ENCODE measurements at places on chromosomes 3 and 15.

GRCh38 chr3:127848131-127849129 lies 26.1 kb upstream of the MGLL start:
- no peak for DNase-seq

- DNase-seq, result no peak
These were observed 1.7 kb downstream of the ARPIN start for GRCh38 chr15:89910891-89911626.

GRCh38 chr3:183159333-183159732 lies 3.2 kb downstream of the LAMP3 start:
- no peak for DNase-seq

DNA sequence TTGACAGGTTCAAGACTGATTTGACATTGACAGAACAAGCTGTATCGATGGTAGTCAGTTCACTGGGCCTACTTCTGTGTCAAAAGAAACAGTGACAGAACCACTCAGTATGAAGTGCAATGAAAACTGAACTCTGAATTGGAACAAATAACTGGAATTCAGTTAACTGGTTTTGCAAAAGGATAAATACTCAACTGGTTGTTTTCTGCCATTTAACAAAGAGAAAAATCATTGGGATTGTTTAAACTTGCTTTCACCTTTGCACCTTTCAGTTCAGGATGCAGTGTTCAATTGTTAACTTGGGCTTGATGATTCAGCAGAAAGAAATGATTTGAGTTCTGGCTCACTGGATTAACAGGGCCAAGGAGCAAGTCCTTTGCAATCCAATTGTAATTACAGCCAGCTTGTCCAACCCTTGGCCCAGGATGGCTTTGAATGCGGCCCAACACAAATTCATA lies 4.9 kb downstream of the BTD start:
- DNase-seq, result no peak

DNA sequence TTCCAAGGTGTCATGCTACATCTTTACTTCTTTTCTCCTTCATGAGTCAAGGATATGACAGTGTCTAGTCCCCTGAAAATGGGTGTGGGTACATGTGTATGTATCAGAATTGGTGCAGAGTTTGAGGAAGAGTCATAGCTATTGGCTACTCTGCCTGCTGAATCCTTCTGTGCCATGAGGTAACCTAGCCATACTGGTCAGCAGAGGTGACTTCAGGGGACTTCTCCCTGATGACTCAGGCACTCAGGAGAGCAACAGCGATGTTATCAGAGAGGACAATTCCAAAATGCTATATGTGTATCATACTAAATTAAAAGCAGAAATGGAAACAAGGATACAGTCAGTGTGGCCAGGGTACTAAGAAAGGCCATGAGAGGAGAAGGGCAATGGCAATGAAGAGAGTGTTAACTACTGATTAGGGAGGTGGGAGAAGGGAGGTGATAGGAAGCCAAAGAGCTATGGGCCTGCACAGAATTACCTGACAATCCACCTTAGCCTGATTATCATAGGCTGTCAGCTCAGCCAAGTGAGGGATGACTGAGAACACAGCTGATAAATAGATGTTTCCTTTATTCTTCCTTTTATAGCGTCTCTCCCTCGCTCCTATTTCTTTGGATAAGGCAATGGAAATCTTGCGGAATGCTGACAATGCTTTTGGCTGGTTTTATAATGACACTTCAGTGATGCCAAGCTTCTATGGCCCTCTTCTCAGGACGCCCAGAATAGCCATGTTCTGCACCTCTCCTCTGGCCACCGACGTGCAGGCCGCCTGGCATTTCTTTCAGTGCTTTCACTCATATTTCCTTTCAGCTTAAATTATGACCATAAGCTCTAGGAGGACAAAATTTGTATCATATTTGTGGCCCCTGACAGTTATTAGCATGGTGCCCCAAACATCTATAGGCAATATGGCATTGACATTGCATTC lies 90.6 kb downstream of the FGF12 start:
- no peak for DNase-seq

DNA sequence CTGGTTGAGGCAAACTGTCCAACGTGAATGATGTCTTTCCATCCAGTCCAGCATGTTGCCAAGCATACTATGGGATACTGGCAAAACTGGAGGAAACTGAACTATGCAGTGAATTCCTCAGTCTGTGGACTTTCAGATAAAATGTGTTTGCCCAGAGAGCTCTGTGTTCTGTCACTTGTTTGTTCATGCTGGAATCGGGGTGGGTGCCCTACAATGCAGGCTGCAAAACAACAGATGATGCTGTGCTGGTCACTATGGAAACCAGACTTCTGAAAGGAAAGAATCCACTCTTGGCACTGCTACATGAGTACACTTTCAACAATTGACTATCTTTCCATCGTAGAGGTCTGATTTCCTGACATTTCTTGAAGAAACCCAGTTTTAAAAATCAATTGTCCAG lies 272.5 kb upstream of the ARHGEF26 start:
- no peak for DNase-seq

GRCh38 chr3:188401244-188401993 lies 247.5 kb downstream of the LPP start:
- DNase-seq, result no peak

DNA sequence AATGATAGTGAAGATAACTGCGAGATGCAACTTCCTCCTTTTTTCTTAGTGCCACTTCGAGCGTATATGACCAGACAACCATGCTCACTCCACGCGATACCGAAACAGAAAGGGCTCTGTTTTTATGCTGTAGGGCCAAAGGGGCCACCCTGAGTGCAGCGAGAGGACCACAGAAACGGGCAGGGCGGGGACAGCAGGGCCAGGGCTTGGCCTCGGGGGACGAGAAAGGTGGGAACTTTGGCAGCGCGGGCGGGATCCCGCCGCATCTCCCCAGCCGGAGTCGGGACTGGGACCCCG lies 483 bp downstream of the VPS13C start:
- DNase-seq, result no peak

DNA sequence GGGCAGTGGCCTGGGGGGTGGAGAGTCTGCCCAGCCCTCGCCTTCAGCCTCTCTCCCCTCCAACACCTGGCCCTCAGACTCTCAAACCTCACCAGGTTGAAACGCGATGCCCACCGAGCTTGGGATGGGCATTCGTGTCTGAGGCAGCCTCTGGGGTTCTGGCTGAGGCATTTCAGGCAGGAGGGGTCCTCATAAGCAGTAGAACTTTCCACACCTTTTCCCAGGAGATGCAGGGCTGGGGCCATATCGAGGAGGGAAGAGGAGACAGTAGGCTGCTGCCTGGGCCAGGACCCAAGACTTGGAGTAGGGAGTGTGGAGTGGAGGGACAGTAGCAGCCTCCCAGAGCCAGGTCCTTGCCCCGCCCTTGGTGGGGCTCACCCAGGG lies 24.6 kb downstream of the ACAA1 start:
- no peak for DNase-seq

- DNase-seq, result no peak
These were observed 130.1 kb upstream of the BHLHE40 start for GRCh38 chr3:4849136-4849535.

GRCh38 chr15:50425219-50425618 lies 1.0 kb downstream of the USP8 start:
- DNase-seq, result no peak

DNA sequence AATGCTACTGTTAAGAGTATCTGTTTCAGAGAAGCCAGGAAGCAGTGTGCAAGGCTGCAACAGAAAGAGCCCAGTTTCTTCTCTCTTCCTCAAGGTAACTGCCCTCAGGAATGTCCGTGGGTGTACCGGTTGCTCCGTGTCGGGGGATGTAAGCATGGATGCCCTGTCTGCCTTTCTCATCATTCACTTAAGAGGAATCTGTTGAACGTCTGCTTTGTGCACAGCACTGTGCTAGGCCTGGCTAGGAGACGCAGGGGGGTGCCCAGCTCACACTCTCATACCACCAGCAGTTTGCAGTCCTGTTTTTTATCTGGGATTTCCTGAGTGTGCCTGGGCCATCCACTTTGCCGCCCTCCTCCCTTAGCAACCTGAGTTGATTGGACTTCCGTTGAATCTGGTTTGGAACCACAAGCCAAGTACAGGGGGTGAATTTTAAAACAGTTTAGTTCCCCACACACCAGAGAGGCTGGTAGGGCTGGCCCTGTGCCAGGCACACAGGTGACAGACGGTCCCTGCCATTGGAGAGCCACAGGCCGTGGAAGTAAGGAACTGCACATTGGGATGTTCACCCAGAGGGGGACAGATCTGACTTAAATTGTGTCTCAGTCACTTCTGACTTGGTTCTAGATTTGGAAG lies 11.2 kb downstream of the BOC start:
- DNase-seq, result no peak

DNA sequence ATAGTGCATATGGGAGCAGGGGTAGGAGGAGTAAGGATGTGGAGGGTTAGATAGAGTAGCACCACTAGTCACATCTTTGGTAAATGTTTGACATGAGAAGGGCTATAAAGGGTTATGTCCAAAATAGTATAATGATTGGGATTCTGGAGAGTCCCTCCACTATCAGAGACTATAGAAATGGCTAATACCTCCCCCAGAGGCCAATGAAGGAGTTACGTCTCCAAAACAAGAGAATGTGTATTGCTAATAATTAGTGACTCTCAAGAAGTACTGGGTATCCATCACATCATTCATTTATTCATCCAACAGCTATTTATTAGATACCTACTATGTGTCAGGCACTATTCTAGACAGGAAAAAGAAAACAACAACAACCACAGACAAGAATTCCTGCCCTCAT lies 203.7 kb upstream of the UMPS start:
- DNase-seq, result no peak

DNA sequence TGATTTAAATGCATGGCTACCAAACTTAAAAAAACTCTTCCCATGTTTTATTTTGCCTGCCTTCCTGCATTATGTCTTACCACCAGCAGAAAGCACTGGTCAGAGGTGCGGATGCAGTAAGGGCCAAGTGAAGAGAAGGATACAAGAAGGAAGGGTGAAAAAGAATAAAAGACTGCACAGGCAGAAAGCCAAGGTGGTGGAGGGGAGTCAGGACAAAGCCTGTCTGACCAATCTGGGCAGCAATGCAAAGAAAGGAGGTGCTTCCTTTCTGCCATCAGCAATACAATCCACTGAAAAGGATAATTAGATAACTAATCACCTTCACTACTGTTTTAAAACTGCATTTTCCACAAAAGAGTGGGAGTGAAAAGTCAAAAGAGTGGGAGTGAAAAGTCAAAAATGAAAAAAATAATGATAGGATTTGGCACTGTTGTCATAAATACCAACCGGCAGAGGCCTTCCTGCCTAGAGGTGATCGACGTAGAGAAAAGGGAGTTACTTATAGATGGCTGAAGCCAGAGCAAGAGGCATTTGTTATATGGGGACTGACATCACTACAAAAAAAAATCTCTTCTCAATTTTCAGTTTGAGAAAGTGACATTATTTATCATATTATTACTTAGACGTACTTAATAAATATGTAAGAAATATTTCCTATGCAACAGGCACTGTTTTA lies 385.3 kb downstream of the TBC1D5 start:
- no peak for DNase-seq

GRCh38 chr15:101497484-101498034 lies 8.1 kb upstream of the PCSK6 start:
- no peak for DNase-seq

DNA sequence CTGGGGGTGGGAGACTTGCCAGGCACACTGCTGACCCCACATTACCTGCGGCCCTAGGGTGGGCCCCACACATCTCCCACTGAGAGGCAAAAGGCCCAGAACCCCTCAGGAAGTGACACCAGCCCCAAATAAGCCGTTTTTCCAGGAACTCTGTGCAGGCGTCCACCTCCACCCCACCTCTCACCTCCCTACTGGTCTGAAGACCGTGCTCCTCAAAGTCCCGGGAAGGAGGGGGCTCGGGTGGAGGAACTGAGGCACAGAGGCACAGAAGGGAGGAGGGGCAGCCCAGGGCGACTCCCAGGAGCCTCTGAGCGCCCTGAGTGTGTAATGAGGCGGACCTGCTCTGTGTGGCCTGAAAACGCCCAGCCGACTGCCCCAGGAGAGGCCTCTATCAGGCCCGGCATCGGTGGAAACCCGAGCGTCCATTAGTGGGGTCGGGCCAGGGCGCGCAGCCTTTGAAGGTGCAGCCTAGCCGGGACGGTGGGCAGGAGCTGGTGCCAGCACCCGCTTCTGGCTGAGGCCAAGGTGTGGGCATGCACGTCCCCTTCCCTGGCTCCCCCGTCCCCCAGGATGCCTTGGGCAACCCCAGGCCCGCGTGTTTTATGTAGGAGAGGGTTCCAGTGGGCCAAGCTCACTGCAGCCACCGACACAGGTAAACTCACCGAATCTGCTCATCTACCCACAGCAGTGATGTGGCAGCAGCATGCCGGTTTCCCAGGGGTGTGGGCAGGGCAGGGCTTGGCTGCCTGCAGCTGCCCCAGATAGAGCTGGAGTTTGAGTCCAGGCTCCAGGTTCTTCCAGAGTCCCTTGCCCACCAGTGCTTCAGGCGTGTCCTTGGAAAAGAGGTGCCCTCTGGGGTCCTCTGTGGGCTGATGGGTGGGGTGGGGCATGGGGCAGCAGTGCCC lies 55.8 kb downstream of the DNAJB8 start:
- no peak for DNase-seq

DNA sequence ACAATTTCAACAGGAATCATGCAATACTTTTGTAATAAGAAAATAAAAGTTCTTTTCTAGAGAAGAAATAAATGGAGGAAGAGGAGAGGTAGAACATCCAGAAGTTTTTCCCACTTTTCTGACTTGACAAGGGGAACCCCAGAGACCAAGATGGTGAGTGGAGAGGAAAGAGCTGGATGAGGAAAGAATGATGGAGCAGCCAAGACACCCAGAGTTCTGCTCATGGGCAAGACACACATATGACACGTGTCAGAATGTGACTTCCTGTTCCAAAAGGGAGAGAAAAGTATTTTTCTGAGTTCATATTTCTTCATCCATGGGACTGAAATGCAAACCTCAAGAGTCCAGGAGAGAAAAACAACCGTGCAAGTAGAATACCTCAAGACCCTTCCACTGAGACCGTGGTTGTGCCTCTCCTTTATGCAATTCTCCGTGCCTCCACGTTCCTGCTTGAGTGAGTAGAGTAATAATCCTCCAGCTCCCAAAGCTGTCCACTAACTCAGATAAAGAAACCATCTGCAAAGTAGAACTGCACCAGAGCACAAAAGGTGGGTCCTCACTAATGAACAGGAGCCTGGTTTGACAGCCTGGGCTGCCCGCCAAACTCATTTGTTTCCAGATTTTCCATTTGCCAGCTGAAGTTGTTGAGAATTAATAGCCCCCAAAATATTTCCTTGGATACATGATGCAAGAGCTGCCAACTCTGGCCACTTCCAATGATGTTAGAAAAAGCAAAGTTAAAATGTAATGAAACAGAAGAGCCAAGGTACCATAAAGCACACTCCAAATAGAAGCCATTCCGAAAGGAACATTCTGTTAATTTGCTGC lies 272.6 kb upstream of the IGF1R start:
- DNase-seq, result no peak

DNA sequence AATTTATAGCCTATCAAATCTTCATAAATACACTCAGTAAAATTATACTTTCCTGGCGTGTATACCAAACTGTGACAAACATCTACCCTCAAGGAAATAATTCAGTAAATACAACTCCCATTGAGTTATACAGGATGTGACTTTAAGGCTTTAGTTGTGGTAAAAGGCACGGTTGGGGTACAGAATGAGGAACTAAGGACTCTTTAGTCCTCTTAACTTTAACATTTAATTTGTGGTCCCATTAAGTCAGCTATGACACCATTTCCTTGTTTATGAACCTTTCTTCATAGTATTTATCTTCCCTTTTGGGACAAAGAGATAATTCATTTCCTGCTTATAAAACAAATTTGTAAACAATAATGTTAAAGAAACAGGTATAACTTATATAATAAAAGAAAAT lies 30.2 kb downstream of the IFT80 start:
- no peak for DNase-seq

All from NCI-H187 treated with DMSO at 0.1 percent for 48 hours (cell line).